Foreskin keratinocyte (primary cell): ENCODE measurements at places on chromosomes 16 and 17. TPM values are rescaled to one million over a fixed set of nuclear protein-coding genes. Genes with fewer than 3 reads are reported as not detected.

Gene CPHXL
- not detected in 2 replicates for total RNA-seq

Gene SPN
- total RNA-seq, result not detected in 2 replicates

Gene KRTAP17-1
- not detected in 2 replicates for total RNA-seq

Gene UMOD
- not detected in 2 replicates for total RNA-seq

Gene MED9
- 11.2 and 12.1 TPM in 2 replicates for total RNA-seq

Gene GLP2R
- total RNA-seq, result not detected in 2 replicates

Gene CHST5
- total RNA-seq, result 0.04 TPM in 1 of 2 replicates, not detected in the other

Gene TBC1D26
- not detected in 2 replicates for total RNA-seq

Gene PRAC1
- total RNA-seq, result not detected in 2 replicates

Gene HS3ST4
- not detected in 2 replicates for total RNA-seq

Gene VASN
- total RNA-seq, result 1.8 and 2.3 TPM in 2 replicates

Gene CSH2
- not detected in 2 replicates for total RNA-seq

Gene TP53TG3B
- total RNA-seq, result not detected in 2 replicates

Gene PABPN1L
- total RNA-seq, result not detected in 2 replicates

Gene KRTAP2-4
- not detected in 2 replicates for total RNA-seq

Gene PYY
- not detected in 2 replicates for total RNA-seq

Gene MT1H
- not detected in 2 replicates for total RNA-seq

Gene SMTNL2
- not detected in 2 replicates for total RNA-seq

Gene EMC6
- total RNA-seq, result 40.9 and 52.3 TPM in 2 replicates

Gene IL32
- 13.2 and 28.3 TPM in 2 replicates for total RNA-seq

Gene CDRT4
- 0.24 and 0.71 TPM in 2 replicates for total RNA-seq

Gene ITGB3
- total RNA-seq, result 0.04 and 0.20 TPM in 2 replicates

Gene CES5A
- total RNA-seq, result not detected in 2 replicates

Gene C16orf46
- 0.24 and 0.25 TPM in 2 replicates for total RNA-seq

Gene NHLRC4
- 0.18 and 0.41 TPM in 2 replicates for total RNA-seq

Gene TMEM220
- total RNA-seq, result 1.2 and 1.3 TPM in 2 replicates

Gene LRRC75A
- not detected in 2 replicates for total RNA-seq

Gene EPN2
- total RNA-seq, result 25.8 and 27.6 TPM in 2 replicates

Gene C1QL1
- 0.17 and 0.18 TPM in 2 replicates for total RNA-seq

Gene HOXB3
- 0.04 and 0.48 TPM in 2 replicates for total RNA-seq

Gene DPEP1
- total RNA-seq, result not detected in 2 replicates

Gene NT5C3B
- 61.8 and 93.7 TPM in 2 replicates for total RNA-seq

Gene FHOD1
- 51.2 and 57.2 TPM in 2 replicates for total RNA-seq

Gene RASL10B
- total RNA-seq, result 0.17 and 0.21 TPM in 2 replicates

Gene MYADML2
- total RNA-seq, result not detected in 2 replicates

Gene NACA2
- total RNA-seq, result 0.17 TPM in 1 of 2 replicates, not detected in the other

Gene CD300E
- not detected in 2 replicates for total RNA-seq

Gene QRICH2
- 1.5 and 2.1 TPM in 2 replicates for total RNA-seq

Gene OMG
- total RNA-seq, result not detected in 2 replicates

Gene RRN3
- 31.9 and 32.1 TPM in 2 replicates for total RNA-seq

Gene KRT17
- total RNA-seq, result 3,495 and 3,975 TPM in 2 replicates

Gene TBC1D3L
- total RNA-seq, result 1.9 and 2.0 TPM in 2 replicates

Gene ALOX15B
- 6.5 and 6.9 TPM in 2 replicates for total RNA-seq

Gene DYNLRB2
- 0.51 TPM in 1 of 2 replicates, not detected in the other for total RNA-seq

Gene TAC4
- not detected in 2 replicates for total RNA-seq

Gene TERB1
- total RNA-seq, result 0.04 TPM in 1 of 2 replicates, not detected in the other

Gene KCNAB3
- total RNA-seq, result 0.78 and 1.0 TPM in 2 replicates

Gene ZNF213
- 4.4 and 5.4 TPM in 2 replicates for total RNA-seq

Gene CCDC78
- 2.7 and 2.9 TPM in 2 replicates for total RNA-seq

Gene WDR81
- 17.6 and 18.9 TPM in 2 replicates for total RNA-seq
